ENCODE measurements at places on chromosomes 2 and 18.

- no peak for DNase-seq
Measured at GRCh38 chr2:69087912-69088240, 74.9 kb downstream of the ANTXR1 start.

- no peak for DNase-seq
Measured at GRCh38 chr2:201343559-201343958, 13.6 kb downstream of the FLACC1 start.

DNA sequence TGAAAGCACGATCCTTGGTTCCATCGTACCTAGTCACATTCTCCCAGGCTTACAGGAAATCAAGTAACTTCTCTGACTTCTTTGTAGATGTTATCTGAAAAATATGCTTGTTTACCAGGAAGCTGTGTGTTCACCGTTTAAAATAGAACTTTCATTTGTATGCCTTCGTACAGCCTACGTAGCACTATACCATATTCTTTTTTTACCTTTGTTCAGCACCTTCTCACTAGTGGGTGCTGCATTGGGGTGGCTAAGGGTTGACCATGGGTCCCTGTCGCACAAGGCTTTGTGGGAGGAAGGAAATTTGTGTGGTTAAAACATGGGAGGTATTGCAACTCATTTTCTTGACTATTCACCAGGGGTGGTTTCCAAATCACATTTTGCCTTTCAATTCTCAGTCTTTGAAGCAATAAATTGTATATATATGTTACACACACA, 16.6 kb downstream of the MALT1 start:
- no peak for DNase-seq

DNA sequence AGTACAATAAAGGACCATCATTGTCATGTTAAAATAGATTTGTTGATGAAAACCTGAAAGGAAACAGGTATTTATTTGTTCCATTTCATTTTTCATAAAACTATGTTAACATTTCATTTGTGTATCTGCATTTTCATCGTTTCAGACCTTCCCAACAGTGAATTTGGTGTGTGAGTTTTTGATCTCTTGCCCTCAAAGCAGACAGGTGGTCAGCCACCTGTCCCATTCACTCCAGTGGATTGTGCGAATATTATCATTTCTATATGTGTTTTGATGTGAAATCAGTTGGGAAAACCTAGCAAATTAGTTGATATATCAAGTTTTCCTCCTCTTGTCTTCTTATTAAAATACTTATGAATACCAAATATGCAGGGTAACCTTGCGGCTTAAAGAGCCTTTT, 25.4 kb upstream of the ATP5MC3 start:
- no peak for DNase-seq

GRCh38 chr2:112482309-112483041, 519 bp downstream of the TTL start:
- peak; percentile 43 for DNase-seq

- DNase-seq: no peak
Measured at GRCh38 chr2:183026424-183026823, 11.8 kb downstream of the NCKAP1 start.

Data from HEK293T (cell line).